ENCODE measurements at places on chromosomes 6 and 20.

DNA sequence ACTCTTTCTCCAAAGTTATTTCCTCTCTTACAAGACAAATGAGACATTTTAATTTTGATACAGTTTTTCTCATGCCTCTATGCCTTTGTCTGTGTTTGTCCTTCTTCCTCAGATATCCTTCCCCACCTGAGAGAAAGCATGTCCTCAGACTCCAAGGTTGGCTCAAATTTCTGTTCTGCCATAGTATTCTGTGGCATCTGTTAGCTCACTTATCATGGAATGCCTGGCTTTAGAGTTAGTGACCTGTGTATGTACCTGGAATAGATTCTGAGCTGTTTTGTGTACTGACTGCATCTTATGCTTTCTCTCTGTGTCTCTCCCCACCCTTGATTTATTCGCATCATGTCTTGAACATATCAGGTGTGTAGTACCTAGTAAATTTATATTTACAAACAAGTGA is 90.0 kb downstream of the CENPW start:
- no peak for DNase-seq

DNA sequence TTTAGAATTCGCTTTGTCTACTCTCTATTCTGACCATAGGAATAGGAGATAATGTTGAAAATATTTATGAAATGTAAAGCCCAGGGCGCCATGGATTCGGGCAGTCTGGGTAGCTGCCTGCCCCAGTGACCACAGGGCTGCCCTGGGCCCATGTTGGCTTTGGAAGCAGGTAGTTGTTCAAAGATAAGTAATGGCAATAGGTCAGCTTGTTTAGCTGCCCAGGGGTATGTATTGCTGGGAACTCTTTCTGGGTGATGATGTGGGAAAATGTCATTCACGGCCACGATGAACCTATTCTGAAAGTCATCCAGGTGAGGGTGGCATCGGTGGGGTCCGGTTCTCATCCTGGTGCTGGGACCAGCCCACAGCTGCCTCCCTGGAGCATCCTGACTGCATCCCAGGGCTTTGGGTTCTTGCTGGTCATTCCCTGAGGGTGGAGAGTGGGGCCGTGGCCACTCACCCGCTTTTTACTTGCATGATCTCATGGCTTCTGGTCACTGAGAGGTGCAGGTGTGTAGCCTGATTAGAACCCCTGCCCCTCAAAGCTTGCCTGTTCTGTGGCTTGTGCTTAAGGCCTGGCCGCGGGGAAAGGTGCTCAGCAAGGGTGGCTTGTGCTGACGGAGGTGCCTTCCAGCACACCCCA is 102.8 kb downstream of the ERMARD start:
- DNase-seq: no peak

GRCh38 chr6:26251354-26252076 is 113.5 kb upstream of the BTN3A2 start:
- DNase-seq: peak; percentile 95

DNA sequence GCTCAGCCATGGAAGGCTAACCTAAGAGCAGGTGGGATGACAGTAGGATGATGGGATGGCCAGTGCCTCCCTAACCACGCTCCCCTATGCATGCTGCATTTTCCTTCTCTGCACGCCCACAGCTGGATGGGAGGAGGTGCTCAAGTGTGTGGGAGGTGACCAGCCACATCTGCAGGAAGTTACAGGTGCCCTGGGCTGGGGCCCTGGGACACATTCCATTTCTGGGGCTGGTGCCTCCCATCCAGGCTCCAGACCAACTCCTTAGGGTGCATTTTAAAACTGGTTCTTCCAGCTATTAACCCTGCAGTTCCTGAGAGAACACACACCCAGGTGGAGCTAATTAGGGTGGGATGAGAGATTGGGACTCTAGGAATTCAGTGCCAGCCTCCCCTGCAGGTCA is 135.3 kb upstream of the ARMC2 start:
- DNase-seq: no peak

- DNase-seq: peak; percentile 63
Measured at GRCh38 chr6:39927159-39927558, 7.1 kb downstream of the MOCS1 start.

GRCh38 chr20:11098888-11099287 is 425.1 kb upstream of the JAG1 start:
- no peak for DNase-seq

DNA sequence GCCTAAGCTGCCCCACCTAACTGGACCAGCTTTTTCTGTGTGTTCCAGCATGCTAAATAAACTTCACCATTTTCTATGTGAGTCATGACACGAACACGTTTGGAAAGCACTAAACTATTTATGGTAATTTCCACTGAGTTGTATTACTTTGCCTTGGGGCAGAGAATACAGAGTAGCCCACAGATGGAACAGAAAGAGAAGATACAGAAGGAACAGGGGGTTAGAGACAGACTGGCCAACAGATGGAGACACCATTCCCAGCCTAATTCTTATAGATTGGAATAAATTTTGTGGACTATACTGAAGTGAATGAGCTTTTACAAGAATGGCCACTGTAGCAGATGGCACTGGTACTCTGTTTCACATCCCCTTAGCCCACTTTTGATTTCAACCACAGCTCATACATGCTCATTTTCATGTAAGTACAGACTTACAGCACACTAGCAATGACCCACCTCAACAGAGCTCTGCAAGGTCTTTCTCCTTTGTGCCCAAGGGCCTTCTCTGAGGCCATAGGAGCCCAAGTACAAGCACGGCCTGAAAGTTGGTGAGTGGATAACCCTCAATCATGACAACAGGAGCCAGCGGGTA is 13.1 kb upstream of the NT5DC1 start:
- peak; percentile 53 for DNase-seq

GRCh38 chr20:62643521-62644043 is 1.3 kb downstream of the SLCO4A1 start:
- DNase-seq: no peak

- peak; percentile 9 for DNase-seq
Measured at GRCh38 chr20:29408034-29408695, 1849.3 kb upstream of the DEFB115 start.

DNA sequence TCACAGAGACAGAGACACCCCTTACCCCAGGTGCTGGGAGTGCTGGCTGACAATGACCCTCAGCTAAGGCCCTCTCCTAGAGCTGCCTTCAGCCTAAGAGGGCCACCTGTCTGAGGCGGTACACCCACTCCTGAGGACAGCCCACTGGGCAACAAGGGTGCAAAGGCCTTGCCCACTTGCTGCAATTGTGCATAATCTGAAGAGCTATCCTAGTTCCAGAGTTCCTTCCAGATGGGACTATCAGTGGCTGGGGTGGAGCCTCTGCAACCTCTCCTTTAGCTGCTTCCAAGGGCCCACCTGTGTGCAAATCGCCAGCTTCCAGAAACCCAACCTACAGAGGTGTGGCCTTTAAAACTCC is 87.5 kb downstream of the PREX1 start:
- DNase-seq: no peak

- DNase-seq: peak; percentile 80
Measured at GRCh38 chr6:140366991-140367390, 992.5 kb upstream of the CITED2 start.

- DNase-seq: no peak
Measured at GRCh38 chr6:170404036-170404435, 97.5 kb downstream of the FAM120B start.

DNA sequence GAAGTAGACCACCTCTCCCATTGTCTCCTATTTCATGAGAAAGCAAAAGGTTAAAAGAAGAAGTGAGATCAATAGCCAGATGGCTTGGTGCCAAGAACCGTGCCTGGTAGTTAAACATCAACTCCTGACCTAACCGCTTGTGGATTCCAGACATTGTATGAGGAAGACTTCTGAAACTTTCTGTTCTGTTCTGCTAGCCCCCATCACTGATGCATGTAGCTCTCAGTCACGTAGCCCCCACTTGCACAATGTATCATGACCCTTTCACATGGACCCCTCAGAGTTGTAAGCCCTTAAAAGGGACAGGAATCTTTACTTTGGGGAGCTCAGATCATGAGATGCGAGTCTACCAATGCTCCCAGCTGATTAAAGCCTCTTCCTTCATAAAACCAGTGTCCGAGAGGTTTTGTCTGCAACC is 301.2 kb downstream of the RNGTT start:
- no peak for DNase-seq

DNA sequence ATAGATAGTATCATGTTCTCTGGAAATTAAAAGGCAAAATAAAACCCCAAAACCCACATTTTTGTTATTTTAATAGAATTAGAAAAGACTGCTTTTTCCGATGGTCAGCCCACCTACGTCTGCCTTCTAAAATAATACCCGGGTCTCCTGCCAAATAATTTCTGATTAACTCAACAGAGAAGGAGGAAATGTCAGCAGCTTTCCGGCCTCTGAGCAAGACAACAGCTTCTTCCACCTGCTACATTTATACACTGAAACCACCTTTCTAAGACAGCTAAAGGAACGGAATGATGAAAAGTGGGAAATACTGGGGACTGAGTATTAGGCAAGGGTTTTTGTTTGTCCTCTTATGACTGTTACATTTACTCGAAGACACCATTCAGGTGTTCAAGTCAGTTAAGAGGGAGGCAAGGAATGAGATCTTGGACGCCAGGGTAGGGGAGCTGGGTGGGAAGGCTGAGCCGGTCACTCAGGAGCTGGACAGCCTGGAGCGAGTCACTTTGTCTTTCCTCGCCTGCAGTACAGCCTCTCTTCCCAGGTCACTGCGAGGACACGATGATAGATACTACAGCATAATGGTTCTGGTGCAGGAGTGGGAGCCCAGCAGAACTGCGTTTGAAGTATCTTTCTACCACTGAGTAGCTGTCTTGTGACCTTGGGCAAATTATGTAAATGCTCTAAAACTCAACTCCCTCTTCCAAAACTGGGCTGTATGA is 96.3 kb upstream of the QKI start:
- no peak for DNase-seq

DNA sequence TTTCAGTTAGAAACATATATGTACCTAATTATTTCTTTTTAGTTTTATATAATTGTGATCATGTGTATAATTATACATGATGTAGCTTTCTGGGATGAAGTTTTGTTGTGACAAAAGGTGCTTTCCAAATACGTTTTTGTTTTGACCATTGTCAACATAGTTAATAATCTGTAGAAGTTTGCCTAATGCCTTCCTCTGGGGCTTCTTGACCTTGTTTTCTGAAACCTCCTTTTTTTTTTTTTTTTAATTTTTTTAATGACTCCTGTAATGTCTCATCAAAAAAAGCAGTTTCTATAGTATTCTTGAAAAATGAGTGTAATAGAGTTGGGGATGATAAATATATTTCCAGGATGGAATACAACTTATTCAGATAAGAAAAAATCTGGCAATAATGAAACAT is 434.7 kb upstream of the SOX4 start:
- no peak for DNase-seq

DNA sequence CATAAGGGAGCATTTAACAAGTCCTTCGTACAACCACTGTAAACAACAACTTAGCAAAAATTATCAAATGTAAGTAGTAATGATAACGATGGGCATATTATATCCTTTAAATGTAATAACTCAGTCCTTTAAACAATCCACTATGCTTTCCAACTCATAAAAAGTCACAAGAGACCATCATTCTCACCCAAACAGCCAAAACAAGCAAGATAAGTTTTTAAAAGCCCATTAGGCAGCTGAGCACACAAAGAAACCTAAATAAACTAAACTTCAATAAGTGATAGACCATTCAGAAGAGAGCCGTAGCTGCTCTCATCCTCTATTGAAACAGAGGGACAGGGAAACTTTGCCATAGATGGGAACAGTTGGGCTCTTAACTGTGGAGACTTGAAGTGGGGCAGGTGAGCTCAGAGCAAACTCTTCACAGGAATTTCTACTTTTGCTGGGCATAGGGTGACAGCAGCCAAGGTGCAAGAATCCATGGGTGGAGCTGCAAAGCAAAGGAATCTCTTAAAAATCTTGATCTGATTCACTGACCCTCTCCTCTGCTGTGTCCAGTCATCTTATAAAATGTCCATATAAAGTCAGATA is 22.5 kb downstream of the RAB22A start:
- DNase-seq: no peak

- peak; percentile 61 for DNase-seq
Measured at GRCh38 chr6:157070403-157071107, 252.8 kb downstream of the TMEM242 start.

DNA sequence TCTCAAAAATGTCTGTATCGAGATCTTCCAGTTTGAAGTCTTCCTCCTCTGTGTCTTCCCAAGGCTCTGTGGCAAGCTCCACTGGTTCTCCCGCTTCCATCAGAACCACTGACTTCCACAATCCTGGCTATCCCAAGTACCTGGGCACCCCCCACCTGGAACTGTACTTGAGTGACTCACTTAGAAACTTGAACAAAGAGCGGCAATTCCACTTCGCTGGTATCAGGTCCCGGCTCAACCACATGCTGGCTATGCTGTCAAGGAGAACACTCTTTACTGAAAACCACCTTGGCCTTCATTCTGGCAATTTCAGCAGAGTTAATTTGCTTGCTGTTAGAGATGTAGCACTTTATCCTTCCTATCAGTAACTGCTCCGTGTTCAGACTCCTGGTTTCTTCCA is 10.0 kb upstream of the DHX35 start:
- DNase-seq: no peak

DNA sequence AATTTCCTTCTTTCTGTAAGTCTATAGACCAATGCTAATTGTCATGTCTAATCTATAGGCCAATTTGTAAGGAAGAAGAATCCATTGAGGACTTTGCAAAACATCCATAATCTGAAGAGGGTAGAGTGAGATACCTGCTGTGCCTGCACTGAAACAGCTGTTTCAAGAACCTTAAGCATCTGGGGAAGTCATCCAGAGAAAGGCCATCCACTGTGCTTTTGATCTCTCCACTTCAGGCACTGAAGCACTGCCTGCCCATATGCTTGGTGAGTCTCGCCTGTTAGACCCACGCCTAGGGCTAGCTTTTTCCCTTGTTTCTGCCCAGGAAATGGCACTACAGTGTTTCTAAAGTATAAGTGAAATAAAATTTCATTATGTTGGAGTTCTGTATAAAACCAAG is 921.8 kb upstream of the EPHA7 start:
- no peak for DNase-seq

GRCh38 chr6:33292996-33293682 is 3.7 kb downstream of the PFDN6 start:
- DNase-seq: no peak

GRCh38 chr6:21461844-21462518 is 131.6 kb upstream of the SOX4 start:
- no peak for DNase-seq

DNA sequence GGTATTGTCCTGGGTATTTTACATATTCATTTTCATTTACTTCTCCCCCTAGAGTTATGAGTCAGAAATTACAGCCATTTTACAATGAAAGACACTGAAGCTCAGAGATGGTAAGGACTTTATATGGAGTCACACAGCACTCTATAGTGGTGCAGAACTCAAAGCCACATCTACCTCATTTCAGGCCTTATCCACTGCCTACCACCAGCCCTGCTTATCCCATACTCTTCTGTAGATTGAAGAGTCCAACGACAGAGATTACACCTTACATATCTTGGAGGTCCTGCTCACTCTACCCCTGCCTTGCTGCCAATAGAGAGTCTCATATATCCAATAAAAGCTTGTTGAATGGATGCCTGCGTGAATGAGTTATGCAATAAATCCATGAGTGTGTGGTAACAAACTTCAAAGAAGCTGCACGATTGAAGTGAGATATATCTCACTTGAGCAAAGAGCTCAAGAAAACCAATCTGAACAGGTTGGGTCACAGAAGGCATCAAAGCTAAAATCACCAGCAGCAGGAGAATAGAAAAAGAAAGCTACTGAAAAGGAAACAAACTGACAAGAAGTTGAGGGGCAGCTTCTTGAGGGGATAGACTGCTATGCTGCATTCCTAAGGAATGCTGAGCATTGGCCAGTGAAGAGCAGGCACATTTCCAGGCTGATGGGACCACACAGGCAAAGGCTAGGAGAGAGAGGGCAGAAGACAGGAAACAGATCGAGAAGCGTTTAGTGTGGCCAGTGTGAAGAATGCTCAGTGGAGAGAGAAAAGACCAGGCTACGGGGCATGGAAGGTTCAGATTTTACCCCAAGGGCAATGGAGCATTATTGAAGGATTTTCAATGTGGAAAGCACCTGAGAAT is 585.6 kb downstream of the DHX35 start:
- DNase-seq: no peak
